ENCODE measurements at places on chromosomes 6 and 20.

DNA sequence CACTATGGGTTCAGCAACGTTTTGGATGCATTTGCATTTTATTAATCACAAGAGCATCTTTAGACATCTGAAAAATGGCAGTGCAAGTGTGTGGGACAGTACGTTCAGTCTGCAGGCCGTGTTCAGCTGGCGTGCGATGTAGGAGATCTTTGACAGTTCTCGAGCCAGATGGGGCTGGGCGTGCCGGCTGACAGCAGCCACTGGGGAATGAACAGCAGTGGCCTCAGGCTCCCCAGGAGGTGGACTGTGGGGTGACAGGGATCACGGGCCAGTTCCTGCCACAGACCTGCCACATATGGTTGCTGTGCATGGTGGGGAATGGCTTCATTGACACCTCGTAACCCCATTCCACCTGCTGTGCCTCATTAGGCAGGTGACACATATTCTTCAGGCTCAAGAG is 16.4 kb upstream of the MLN start:
- DNase-seq = no peak

DNA sequence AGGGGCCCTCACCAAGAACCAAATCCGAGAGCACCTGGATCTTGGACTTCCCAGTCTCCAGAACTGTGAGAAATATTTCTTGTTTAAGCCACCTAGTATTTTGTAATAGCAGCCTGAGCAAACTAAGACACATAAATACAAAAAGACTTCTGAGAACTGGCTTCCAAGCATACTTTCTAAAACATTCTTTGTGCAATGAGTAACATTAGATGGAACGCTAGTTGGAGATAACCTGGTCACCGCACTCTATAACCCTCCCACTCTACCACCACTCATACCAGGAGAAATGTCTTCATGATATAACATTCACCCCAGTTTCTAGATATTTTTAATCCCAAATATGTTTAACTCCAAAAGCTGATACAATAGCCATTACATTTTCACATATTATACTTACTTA is 169.5 kb upstream of the THEMIS start:
- no peak for DNase-seq

GRCh38 chr6:54084231-54084630 is 27.0 kb upstream of the MLIP start:
- DNase-seq = no peak

- DNase-seq = peak; percentile 73
These were observed 38.6 kb downstream of the KIAA0408 start for GRCh38 chr6:127420556-127420955.

DNA sequence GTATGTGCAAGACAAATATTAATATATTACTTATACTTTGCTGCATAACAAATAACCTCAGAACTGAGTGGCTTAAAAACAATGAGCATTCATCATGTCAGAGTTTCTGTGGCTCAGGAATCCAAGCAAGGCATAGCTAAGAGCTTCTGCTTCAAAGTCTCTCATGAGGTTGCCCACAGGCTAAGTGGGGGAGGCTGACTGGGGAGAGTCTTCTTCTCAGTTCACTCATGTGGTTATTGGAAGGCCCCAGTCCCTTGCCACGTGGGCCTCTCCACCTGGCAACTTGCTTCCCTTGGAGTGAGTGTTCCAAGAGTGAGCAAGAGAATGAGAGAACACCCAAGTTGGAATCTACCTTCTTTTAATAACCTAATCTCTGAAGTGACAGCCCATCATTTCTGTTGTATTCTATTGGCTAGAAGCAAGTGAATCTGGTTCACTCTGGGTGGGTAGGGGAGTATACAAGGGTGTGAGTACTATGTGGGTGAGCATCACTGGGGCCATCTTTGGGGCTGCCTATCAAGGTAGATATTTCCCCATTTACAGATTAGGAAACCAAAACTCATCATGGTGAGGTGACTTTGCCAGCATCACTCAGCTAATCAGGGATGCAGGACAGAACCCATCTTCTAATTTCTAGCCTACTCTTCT is 36.0 kb downstream of the DNAH8 start:
- DNase-seq = no peak

DNA sequence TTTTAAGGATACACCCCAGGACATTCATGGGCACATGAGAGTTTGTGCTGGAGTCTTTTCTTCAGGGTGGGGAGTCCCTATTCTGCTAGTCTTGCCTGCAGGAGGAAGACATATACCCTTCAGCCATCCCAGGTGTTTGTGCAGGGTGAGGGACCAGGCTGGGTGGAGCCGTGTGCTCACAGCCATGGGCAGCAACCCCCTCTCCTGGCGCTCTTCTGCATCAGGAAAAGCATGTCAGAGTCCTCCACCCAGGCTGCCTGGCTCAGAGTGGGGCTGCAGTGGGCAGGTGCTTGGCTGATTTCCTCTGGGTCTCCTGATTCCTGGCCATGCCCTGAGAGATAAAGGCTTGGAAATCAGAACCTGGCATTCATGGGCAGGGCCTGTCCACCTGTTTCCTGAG is 22.7 kb upstream of the MLN start:
- no peak for DNase-seq

GRCh38 chr6:127160484-127160883 is 42.0 kb downstream of the RSPO3 start:
- no peak for DNase-seq

DNA sequence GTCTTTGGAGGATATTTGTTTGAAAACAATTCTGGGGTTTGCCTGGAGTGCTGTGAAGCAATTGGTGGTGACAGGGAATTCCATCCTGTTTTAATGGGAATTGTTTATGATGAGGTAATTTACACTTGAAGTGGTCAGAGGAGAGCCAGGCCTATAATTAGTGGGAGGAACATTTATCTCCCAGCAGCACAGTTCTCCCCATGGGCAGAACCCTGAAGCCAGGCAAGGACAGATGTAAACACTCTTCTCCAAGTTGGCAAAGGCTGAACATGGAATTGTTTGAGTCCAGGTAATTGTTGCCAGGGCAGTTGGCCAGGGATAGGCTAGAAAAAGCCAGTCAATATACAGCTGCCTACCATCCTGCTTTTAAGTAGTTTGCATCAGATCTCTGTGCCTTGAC is 789.7 kb downstream of the FRK start:
- DNase-seq = no peak

DNA sequence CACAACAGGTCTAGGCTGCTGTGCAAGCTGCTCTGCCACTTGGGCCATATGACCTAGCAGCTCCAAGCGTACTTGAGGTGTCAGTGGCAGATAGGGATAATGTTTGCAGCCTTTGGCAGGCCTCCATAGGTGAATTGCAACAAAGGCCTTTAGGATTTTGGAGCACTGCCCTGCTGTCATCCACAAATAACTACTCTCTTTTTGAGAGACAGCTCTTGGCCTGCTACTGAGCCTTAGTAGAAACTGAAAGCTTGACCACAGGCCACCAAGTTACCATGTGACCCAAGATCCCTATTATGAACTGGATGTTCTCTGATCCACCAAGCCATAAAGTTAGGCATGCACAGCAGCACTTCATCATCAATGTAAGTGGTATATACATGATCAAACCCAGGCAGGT is 29.9 kb downstream of the FBXO30 start:
- DNase-seq = no peak

DNA sequence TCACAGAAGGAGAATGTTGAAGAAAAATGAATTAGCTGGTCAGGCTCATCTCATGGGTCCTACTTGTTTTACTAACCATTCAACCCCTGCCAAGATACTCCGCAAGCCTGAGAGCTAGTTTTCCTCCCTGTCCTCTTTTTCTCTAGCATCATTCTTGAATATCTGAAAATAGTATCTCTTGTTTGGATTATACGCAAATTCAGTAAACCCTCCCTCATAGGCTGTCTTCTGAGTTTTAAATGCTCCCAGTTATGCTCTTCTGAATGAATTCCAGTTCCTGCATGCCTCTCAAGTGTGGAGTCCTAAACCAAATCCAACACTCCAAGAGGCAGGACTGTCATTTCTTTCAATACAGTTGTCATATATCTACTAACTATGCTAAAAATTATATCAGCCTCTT is 99.6 kb downstream of the COL21A1 start:
- no peak for DNase-seq

- no peak for DNase-seq
These were observed 37.6 kb downstream of the ANKS1A start for GRCh38 chr6:34926655-34927054.

DNA sequence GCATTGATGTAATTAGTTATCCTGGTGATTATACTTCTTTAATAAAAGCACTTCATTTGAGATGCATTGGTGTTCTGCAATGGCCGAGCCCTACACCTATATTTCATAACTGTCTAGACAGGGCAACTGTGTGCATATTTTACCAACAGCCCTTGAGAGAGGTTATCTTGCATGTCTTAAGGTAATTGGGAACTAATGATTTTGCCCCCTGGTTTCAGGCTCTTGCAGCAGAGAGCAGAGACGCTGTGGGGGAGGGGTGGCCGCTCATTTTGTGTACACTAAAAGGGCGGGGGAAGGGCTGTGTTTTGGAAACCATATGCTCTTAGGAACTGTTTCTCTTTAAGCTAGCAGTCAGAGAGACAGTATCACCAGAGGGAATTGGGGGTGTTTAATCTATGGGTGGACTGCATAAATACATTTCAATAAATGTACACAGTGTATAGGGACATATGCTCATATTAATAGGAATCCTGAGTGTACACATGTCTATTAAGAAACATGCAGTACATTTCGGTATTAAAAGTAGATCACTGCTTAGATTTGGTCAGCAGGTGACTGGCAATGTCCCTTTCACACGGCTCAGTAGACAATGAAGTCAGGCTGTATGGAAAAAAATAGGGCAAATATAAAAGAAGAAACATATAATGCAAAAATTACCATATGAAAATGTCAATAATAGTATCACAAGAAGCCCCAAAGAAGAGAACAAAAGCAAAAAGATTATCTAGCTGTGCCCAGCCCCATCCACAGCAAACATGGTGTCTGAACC is 402.9 kb upstream of the CITED2 start:
- no peak for DNase-seq

DNA sequence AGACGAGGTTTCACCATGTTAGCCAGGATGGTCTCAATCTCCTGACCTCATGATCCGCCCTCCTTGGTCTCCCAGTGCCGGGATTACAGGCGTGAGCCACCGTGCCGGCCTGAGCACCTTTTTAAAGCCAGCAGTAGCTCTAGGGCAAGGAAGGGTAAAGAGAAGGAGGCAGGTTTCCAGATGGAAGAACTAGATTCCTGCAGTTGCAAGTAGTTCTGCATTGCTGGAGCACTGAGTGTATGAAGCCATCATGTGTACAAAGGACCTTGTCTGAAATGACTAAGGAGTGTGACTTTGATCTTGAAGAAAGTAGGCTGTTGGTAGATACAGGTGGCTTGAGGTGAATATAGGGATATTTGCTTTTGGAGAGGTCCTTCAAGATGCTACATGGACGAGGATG is 4.2 kb downstream of the OR2A4 start:
- DNase-seq = no peak

GRCh38 chr6:110944681-110945151 is 13.8 kb upstream of the GTF3C6 start:
- DNase-seq = peak; percentile 78
